Stimulated activated CD4-positive, alpha-beta T cell treated with anti-CD3 and anti-CD28 coated beads, Interleukin-4, amount 100 ng/mL, for 1 hour (primary cell): ENCODE measurements at places on chromosomes 4 and X.

DNA sequence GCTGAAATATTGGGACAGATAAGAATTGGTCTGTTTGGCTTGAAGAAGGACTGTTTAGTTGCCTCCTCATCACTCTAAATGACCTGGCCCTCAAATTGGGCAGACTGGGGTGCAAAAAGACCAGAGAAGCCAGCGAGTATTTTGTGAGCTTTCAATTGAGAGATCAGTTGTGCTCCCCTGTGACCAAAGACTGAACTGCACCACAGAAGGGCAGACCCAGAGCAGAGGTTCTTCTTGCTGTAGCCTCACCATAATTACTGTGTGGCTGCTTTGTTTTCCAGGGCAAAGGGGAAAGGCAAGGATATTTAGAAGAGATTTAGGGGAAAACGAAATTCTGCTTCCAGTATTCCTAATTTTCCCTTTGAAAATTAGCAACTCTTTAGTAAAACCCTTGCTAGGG lies 104.0 kb upstream of the MBNL3 start:
- no peak for DNase-seq

DNA sequence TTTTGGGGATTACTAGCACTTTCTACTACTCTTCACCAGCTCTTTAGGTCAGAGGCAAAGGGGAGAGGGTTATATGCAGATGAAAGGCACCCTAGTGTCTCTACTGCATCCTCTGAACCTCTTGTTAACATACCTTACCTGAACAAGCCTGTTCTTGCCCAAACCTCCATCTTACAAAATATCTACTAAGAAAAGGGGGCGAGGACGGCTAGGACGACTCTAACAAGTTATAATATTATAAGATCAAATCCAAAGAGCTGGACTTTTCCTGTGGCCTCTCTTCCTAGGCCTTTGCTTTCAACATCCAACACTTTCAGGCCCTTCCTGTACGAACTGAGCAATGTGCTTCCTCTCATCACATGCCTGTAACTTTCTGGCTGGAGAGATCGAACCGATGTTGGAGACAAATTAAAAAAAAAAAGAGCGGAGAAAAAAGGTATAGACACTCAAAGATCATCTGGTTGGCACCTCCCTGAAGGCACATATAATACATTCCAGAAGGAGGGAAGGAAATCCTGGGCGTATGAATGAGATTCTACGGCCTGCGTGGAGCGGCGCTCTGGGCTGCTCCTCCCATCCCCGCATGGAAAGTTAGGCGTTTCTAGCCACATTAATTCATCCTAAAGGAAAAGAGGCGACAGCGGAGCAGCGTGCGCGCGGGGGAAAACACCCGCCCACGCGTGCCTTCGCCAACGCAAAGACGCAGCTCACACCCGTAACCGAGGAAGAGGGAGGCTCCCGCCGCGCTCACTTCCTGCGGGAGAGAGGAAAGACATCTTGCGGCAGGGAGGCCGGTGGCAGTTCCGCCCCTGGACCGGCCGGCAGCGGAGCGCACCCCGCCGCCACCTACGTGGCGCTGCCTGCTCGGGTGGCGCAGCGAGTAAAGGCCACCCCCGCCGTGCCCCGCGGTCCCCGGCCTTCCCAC lies 808 bp downstream of the PRDM5 start:
- peak; percentile 61 for DNase-seq

- no peak for DNase-seq
Observed at GRCh38 chr4:151688003-151688784, 72.6 kb downstream of the GATB start.

DNA sequence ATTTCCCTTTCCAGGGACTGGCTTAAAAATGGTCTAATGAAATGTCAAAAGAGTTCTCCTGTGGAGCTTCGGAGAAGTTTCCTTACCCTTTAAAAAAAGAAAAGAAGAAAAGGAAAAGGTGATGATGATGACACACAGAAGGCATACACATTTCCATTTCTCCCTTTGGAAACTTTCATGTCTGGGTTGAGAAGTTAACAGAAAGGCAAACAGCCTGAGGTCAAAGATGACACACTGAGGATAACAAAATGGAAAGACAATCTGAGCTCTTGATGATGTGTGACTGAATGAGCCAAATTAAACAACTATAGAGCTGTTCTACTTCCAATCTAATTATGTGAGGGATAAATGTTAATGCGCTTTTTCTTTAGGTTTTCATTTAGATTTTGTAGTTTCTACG lies 32.2 kb downstream of the NFXL1 start:
- DNase-seq = no peak

DNA sequence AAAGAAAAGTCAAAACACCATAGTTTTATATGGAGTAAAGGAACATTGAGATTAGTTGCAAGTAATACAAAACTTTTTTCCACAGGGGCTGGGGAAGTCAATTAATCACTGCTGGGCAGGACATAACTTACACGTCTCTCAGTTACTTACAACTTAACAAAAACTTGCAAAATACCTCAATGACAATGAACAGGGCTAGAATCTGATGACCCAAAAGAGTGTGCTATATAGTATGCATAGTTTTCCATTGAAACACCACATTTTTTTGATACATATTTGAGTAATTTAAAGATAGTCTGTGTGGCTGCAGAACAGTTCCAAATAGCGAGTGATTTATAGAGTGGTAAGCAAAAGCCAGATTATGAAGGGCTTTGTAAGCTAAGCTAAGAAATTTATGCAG lies 172.3 kb upstream of the TRPC5 start:
- no peak for DNase-seq

DNA sequence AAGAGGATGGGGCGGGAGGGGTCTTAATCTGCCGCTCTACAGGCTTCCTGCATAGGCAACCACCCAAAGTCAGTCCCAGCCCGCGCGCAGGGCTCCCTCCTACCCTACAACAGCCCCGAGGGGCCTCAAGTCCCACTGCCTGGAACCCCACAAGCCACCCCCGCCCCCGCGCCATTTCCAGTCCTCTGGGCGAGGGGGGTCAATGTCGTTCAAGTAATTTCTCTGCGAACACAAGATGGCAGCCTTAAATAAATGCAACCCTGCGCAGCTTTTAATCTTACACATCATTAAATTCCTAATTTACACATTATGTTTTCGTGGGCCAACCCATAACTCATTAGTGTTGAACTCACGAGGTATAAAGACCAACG lies 92.9 kb downstream of the BCOR start:
- DNase-seq = no peak

GRCh38 chr4:65893271-65893670 lies 223.0 kb upstream of the EPHA5 start:
- no peak for DNase-seq

DNA sequence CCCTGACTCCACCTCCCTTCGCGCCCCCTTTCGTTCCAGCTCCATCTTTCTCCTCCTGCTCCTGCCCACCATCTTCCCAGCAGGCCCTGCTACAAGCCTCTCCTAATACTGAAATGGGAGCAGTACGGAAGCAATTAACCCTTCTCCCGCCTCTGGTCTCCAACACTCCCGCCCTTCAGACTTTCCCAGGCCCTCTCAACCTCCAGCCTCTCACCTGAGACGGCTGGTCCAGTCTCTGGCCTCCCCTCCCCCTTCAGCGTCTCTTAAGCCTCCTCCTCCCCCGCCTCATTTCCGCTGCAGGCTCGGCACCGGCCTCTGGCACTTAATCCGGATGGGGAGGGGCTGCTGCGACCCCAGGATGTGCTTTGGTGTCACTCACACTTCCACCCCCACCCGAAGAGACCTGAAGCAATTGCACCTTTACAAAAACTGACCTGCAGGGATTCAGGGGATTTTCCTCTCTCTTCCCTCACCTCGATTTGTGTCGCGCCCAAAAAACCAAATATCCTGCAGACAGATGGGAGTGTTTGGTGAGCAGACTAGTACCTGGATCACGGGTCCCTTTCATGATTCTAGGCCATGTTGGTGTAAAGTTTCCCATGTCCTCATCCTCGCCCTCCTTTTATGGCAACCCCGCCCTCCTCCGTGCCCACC lies 657 bp downstream of the TCEAL8 start:
- peak; percentile 16 for DNase-seq

DNA sequence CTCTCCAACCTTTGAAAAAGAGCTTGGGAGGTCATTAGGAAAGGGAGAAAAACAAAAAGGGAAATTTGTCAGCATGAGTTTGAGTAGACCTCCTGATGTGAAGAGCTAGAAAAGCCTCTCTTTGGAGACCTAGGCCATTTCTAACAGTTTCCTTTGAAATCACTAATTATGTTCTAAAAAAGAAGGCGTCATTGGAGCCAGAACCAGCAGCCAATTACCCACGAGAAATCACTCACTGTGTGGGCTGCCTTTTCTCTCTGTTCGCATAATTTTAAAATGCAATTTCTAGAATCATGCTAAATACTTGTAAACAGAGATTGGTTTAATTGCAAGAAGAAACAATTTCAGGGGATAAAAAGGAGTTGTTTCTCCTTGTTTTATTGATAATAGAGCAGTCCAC lies 246.3 kb upstream of the GATB start:
- DNase-seq = no peak

GRCh38 chr4:7384003-7384928 lies 50.5 kb downstream of the PSAPL1 start:
- DNase-seq = no peak

DNA sequence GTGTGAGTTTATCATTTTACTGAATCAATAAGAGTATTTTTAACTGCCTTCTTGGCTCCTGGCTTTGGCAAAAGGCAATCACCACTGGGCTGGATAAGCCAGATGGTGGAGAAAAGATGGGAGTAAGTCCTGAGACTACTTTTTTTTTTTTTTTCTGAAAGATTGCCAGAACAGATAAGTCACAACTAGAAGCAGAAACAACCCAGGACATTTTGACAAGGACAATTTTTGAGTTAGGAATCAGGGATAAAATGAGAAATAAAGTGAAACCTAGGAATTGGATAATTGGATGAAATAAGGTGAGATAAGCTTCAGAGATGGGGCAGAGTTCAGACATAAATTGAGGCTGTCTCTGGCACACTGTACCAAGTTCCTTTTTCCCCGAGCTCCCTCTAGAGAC lies 471.0 kb downstream of the KLHL13 start:
- DNase-seq = no peak

DNA sequence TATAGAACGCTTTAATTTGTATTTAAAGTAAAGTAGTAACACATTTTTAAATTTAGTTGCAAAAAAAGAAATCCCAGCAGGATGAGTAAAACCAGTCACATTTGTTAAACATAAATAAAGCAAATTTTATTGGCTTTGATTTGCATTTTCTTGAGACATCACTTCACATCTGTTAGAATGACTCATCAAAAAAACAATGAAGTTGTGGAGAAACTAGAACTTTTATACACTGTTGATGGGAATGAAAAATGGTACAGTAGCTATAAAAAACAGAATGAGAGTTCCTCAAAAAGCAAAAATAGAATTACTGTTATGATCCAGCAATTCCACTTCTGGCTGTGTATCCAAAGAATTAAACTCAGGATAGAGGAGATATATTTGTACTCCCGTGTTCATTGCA lies 454.0 kb upstream of the KLHL4 start:
- no peak for DNase-seq

DNA sequence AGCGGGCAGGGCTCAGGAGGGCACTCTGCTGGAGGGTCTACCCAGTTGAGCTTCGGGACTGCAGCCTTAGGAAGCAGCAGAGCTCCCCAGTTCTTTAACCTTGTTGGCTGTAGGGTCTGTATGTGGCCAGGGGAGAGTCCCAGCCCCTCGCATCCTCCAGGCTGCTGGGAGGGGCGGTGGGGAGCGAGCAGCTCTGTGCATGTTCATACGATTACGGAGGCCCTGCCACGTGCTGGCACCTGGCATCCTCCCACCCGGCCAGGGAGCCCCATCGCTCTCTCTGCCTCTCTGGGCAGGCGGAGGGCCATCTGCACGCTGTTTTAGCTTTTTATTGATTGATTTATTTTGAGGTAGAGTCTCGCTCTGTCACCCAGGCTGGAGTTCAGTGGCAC lies 21.2 kb downstream of the NSG1 start:
- no peak for DNase-seq

DNA sequence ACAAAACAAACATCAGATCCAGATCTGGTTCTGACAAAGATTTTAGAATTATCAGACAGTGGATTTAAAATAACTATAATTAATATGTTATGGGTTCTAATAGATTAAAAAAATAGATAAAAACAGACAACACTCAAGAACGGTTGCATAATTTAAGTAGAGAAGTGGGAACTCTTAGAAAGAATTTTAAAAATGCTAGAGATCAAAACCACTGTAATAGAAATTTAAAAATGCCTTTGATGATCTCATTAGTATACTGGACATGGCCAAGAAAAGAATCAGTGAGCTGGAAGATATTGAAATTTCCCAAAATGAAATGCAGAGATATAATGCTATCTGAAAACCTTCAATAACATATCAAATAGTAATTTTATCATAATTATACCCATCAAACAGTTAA lies 28.3 kb upstream of the DYNLT3 start:
- no peak for DNase-seq

DNA sequence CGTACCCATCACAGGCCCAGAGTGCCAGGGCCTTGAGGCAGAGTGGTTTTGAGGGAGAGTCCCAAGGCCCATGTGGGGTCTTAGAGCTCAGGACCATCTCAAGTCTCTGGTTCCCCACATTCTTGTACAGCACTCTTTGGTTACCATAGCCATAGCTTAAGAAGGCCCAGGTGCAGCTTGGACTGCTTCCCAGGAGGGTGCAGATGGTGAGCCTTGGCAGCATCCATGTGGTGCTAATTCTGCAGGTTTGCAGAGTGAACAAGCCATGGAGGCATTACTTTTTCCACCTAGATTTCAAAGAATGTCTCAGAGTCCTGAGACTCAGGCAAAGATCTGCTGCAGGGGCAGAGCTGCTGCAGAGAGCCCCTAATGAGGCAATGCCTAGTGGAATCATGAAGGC lies 171.7 kb downstream of the STK32B start:
- no peak for DNase-seq

DNA sequence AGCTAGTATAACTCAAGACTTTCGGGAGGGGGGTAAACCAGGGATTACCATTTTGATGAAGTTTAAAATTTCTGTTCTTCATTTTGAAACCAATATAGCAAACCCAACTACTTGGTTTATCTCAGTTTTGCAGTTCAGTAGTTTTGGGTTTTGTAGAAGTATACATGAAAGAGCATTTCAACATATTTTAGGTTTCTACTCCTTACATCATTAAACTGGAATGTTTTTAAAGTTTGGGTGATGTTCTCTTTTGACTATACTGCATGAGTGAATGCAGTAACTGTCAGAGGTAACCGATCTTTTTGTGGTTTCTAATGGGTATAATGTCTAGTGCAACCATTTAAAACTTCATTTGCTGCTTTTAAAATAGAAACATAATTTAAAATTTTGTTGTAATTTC lies 248.3 kb upstream of the MAD2L1 start:
- DNase-seq = no peak

- DNase-seq = no peak
Observed at GRCh38 chr4:55612341-55612740, 20.3 kb upstream of the PDCL2 start.

- DNase-seq = no peak
Observed at GRCh38 chrX:147875866-147876596, 35.7 kb upstream of the FMR1 start.

- DNase-seq = no peak
Observed at GRCh38 chr4:78065508-78066192, 8.5 kb downstream of the FRAS1 start.

DNA sequence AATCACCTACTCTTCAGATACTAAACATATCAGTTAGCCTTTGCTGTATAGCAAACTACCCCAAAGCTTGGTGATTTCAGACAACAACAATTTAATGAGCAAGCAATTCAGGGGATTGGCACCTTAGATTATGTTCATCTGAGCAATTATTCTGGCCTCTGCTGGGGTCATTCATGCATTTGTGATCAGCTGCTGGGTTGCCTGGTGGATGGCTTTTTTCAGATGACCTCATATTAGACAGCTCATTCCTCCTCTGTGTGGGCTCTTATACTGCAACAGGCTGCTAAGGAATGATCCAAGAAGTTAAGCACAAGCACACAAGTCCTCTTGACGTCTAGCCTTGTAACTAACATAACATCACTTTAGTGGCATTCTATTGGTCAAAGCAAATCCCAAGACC lies 153.0 kb upstream of the PPP1R2C start:
- DNase-seq = no peak
